Lung microvascular endothelial cell (primary cell): ENCODE measurements at places on chromosomes 2 and 18. TPM values are rescaled to one million over a fixed set of nuclear protein-coding genes. Genes with fewer than 3 reads are reported as not detected.

The YES1 gene
- 138 and 140 TPM in 2 replicates for total RNA-seq

The TGFBRAP1 gene
- total RNA-seq, result 32.7 and 64.1 TPM in 2 replicates

The USP34 gene
- 64.9 and 91.5 TPM in 2 replicates for total RNA-seq

The WDFY1 gene
- 87.9 and 94.6 TPM in 2 replicates for total RNA-seq

The BOLL gene
- not detected in 2 replicates for total RNA-seq

The RESP18 gene
- total RNA-seq, result not detected in 2 replicates

The TMEM131 gene
- 10.0 and 11.7 TPM in 2 replicates for total RNA-seq

The UGT1A5 gene
- total RNA-seq, result not detected in 2 replicates

The HRH4 gene
- total RNA-seq, result not detected in 2 replicates

The ZNF521 gene
- 74.3 and 130 TPM in 2 replicates for total RNA-seq

The LAMA1 gene
- total RNA-seq, result 0.20 and 0.22 TPM in 2 replicates
